Stimulated activated CD8-positive, alpha-beta memory T cell treated with anti-CD3 and anti-CD28 coated beads, Interleukin-7, amount 100 ng/mL, for 24 hours (primary cell): ENCODE measurements at places on chromosomes 1 and 21.
A peak's percentile ranks its signal among the peaks of the same experiment; 100 is the strongest.

DNA sequence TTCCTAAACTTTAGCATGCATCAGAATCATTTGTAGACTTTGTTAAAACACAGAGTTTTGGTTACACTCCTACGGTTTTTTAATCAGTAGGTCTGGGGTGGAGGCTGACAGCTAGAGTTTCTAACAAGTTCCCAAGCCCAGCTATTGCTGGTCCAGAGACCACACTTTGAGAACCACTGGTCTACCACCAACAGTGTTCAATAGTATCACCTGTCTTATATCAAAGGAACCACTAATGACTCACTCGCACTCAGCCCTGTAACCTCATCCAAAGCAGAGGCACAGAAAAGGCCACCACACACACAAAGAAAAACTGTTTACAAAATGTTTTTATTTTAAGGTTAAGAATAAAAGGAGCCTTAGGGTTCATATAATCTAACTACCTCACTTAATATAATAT lies 68.7 kb downstream of the HIVEP3 start:
- no peak for DNase-seq

DNA sequence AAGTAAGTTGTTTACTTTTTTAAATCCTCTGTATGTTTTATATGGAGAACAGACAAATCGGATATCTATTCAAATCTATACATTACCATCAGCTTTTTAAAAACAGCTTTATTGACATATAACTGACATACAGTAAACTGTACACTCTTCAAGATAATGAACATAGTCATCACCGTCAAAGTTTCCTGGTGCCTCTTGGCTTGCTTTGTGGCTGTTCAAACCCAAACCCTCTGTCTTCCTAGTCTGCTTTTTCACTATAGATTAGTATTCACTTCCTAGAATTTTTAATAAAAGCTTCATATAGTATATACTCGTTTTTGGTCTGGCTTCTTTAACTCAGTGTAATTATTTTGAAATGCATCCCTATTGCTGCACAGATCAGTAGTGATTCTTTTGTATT lies 56.4 kb upstream of the TPTE start:
- DNase-seq: no peak

GRCh38 chr1:206704226-206704625 lies 19.5 kb downstream of the MAPKAPK2 start:
- DNase-seq: no peak

DNA sequence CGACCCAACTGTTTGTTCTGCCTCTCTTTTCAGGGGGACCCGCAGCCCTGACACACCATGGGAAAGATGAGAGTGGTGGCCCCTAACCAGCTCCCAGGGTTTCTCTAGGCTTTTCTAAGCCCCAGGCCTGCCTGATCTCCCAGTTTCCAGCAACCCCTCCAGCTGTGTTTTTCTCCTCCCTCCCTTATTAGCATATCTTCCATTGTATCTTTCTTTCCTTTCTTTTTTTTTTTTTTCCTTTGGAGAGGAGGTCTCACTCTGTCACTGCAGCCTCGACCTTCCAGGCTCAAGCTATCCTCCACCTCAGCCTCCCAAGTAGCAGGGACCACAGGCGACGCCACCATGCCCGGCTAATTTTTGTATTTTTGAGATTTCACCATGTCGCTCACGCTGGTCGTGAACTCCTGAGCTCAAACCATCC lies 1.8 kb upstream of the CERS2 start:
- DNase-seq: no peak

GRCh38 chr1:23772049-23772853 lies 6.0 kb upstream of the PITHD1 start:
- peak; percentile 76 for DNase-seq

- no peak for DNase-seq
Measured at GRCh38 chr1:168372307-168372706, 91.6 kb downstream of the TBX19 start.

DNA sequence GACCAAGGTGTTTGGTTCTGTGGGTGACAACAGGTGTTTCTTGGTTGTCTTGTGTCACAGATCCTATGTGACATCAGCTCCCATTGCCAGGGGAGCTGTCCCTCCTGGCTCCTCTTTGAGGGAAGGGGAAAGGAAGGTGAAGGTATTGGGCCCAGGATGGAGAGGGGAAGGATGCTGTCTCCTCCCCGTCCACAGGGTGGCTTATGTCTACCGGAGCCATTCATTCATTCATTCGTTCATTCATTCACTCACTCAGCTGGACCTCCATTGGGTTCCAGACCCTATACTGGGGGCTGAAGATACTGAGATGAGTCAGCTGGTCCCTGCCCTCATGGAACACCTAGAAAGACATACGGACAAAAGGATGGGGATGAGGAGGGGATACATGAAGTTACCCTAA lies 38.9 kb downstream of the EPHB2 start:
- no peak for DNase-seq

GRCh38 chr1:158362941-158363340 lies 9.2 kb downstream of the CD1E start:
- DNase-seq: no peak

GRCh38 chr1:151612501-151613281 lies 841 bp downstream of the SNX27 start:
- DNase-seq: no peak

- no peak for DNase-seq
Measured at GRCh38 chr21:19501115-19501514, 1097.5 kb upstream of the TMPRSS15 start.

DNA sequence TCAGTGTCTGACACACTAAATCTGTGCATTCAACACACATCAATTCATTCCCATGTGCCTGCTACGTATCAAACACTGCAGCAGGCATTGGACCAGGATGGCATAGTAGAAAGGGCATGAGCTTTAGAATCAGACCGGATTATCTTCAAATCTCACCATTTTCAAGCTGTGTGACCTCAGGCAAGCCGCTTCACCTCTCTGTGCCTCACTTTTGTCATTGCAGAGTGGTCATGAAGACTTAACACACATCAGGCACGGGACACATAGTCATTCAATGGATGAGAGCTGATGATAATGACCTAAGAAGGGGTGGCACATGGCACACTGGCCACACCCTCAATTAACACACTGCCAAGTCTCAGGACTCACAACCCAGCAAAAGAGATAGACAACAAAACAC lies 46.8 kb downstream of the KLHDC7A start:
- DNase-seq: no peak

- DNase-seq: no peak
Measured at GRCh38 chr1:197976368-197976767, 59.2 kb downstream of the LHX9 start.

- no peak for DNase-seq
Measured at GRCh38 chr1:116405241-116406135, 32.4 kb downstream of the ATP1A1 start.

DNA sequence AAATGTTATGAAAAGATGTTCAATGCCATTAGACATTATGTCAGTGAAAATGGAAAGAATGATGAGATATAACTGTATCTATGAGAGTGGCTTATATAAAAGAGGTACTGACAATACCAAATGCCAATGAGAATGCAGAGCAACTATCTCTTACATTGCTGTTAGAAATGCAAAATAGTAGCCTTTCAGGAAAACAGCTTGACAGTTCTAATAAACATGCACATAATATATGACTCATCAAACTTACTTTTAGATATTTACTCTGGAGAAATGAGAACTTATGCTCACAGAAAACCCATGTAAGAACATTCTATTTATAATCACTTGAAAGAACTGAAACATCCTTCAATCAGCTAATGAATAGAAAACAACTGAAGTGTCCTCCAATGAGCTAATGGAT lies 996.7 kb upstream of the ADGRL4 start:
- DNase-seq: no peak

DNA sequence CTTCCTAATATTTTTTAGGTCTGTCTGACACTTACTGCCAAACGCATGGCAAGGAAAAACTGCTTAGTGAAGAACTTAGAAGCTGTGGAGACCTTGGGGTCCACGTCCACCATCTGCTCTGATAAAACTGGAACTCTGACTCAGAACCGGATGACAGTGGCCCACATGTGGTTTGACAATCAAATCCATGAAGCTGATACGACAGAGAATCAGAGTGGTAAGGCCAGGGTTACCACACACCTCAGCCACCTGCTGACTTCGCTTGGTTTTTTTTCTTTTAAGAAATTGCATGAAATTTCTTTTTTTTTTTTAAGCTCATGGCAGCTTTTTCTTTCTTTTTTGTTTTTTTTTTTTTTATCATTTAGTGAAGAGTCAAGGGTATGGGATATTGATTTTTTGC lies 17.2 kb downstream of the ATP1A1 start:
- DNase-seq: no peak

- DNase-seq: no peak
Measured at GRCh38 chr21:44569861-44570517, 3.5 kb upstream of the KRTAP10-4 start.

DNA sequence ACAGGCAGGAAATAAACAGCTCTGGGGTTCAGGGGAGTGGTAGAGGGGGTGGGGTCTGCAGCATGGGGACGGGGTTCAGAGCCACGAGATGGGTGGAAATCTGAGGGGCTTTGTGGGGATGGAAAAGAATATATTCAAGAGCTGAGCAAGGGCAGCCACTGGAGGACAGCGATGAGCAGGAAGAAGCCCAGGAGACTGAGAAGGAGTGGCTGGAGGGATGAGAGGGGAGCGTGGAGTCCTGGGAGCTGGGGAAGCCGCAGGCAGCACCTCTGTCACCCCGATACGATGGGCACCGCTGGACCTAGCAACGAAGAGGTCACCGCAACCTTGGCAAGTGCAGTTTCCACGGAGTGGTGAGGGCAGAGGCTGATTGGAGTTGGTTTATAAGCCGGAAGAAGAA lies 10.0 kb upstream of the KCNAB2 start:
- no peak for DNase-seq

DNA sequence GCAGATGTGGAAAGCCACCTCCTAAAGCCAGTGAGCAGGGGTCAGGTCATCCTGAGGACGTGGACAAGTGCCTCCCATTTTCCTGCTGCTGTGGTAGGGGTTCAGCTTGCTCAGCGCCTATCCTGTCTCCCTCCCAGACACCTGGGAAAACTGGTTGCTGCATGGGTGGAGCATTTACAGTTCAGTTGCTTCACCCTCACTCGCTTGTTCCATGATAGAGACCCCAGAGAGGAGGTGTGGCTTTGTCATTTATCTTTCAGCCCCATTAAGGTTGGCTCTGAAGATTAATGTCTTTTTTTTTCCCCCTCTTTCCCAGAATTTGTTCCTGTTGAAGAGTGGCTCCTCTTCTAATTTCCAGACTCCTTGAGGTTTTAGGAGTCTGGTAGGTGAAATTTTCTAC lies 9.2 kb downstream of the VANGL1 start:
- no peak for DNase-seq

- no peak for DNase-seq
Measured at GRCh38 chr1:215970406-215970805, 403.3 kb downstream of the KCTD3 start.

DNA sequence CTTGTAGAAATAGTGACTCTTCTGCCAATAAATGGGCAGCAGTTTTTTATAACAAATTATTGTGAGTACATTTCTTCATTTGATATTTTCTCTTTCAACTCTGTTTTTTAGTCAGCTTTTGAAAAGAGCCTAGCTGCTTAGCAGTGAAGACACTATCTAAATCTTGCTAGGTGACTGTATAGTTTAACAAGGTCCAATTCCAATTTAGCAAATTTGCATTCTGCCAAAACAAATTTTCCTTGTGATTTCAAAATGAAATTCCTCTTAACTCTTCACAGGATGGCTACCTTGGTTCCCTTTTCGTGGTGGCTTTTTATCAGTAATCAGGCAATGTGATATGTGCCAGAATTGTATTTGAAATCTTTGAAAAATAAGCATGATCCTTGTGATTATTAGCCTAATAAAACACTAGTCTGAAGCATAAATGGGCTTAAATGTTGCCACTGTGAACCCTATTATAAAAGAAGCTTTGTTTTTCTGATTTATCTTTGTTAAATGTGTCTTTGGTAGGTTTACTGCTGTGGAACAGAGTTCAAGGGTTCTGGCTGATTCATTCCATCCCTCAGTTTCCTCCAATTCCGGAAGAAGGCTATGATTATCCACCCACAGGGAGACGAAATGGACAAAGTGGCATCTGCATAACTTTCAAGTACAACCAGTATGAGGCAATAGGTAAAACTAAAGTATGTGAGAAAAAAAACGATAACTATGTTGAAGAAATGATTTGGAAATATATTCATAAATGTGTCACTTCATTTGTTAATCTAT lies 12.2 kb downstream of the DNASE2B start:
- no peak for DNase-seq

DNA sequence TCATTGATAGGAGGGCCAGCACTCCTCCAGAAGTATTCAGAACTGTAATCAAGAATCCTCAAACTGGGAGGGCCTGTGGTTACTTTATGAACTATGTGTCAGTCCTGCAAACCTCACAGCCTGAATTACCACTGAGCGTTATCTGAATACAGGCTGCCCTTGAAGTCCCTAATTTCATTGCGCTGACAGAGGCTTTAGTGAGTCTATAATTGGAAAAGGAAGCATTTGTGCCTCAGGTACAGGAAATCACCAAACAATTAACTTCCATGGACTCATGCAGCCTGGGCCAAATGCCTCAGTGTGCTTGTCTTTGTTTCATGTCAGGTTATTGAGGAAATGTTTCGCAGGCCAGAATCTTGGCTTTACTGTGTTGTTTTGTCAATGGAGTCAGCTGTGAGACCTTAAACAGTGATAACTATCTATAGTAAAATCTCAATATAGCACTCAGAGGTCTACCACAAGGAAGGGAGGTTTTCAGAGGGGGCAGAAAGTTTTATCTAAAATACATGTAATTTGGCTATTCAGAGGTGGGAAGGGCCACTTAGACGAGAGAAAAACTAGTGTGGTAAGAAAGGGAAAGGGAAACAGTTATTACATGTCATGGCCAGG lies 32.9 kb upstream of the DOCK7 start:
- DNase-seq: no peak

GRCh38 chr1:162026881-162027280 lies 3.2 kb upstream of the OLFML2B start:
- no peak for DNase-seq

- no peak for DNase-seq
Measured at GRCh38 chr1:22702296-22703085, 8.1 kb upstream of the EPHB2 start.

DNA sequence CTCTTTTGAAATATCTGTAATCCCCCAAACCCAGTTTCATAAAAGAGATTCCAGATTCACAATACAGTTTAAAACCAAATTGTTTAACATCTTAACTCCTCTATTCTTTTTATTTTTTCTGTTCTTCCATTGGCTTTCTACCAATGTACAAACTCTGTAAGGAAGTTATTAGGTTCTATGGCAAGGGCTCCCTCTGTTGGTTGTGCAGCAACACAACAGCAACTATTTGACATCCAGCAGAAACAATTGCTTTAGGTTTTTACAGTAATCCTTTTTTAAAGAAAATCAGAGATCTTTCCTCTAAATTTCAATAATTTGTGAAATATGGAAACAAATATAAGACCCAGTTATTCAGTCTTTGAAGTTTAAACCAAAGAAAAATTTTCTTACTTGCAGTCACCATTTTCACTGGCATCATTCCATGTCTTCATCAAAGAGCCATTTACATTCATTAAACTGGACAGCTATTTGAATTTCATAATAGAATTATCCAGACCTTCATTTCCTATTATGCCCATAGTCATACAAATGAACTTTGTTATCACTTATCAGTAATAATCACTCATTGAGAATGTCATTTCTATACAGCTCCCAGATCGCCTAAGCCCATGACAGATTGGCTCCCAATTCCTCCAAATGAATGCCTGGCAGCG lies 46.5 kb upstream of the RNF11 start:
- peak; percentile 7 for DNase-seq

- no peak for DNase-seq
Measured at GRCh38 chr1:25936947-25937346, 30.7 kb upstream of the STMN1 start.

GRCh38 chr1:71170925-71171324 lies 90.1 kb upstream of the ZRANB2 start:
- DNase-seq: no peak

GRCh38 chr1:162552684-162553252 lies 8.8 kb upstream of the UAP1 start:
- DNase-seq: no peak
